ENCODE measurements at places on chromosomes 11 and 22.

- DNase-seq: no peak
Observed at GRCh38 chr11:67271541-67272284, 5.4 kb downstream of the GRK2 start.

DNA sequence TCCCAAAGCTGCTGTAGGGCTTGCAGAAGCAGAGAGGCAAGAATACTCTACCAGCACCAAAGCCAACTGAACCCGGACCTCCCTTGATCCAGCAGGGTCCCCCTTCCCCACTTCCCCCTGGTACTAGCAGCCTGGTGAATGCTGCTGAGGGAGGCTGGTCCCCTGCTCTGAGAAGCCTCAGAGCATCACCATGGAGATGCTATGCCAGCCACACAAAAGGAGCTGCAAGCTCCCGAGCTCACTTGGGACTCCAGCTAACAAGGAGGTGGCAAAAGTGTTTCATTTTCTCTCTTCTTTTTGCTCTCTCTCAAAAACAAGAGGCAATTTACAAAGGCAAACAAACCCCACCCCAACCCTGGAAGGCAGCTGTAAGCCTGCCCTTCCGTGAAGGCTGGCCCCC, 509.8 kb downstream of the BUD13 start:
- DNase-seq: no peak

DNA sequence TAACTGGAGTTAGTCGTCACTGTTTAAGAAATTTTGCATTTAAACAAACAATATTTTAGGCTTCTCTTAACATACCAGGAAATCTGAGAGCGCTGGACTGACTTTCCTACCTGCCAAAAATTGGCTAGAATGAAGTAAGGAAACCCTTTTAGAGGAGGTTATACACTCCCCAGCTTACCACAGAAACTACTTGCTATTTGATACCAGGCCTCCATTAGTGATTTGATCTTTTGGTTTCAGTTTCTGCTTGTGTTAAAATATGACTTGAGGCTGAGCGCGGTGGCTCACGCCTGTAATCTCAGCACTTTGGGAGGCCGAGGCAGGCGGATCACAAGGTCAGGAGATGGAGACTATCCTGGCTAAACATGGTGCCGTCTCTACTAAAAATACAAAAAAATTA, 419.9 kb downstream of the LRRC4C start:
- no peak for DNase-seq

- DNase-seq: no peak
Observed at GRCh38 chr11:16148301-16148931, 207.9 kb downstream of the SOX6 start.

GRCh38 chr11:3169255-3170043, 4.3 kb upstream of the OSBPL5 start:
- no peak for DNase-seq
